ENCODE measurements at places on chromosomes 6 and 20.

GRCh38 chr6:146770965-146771735 is 172.4 kb downstream of the ADGB start:
- no peak for DNase-seq

DNA sequence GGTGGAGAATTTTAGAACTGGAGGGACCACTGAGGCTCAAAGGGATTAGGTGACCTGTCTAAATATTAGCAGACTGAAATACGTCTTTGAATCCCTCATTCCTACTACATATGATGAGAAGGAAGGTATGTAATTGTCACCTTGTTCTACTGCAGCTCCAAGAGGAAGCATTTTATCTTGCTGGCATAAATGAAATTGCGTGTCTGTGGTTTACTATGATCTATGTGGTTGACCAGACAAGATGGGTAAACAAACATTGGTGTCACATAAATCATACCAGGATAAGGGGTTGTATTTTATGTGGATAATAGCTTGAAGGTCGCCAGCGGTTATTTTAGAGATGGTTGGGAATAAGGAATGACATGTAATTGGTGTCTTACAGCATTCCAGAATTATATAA is 78.2 kb downstream of the LAMA4 start:
- peak; percentile 63 for DNase-seq

- DNase-seq: peak; percentile 64
These were observed at the start of gene FAXC for GRCh38 chr6:99349171-99350141. TSS of gene FAXC (minus strand) at chr6:99349674. CDS start at chr6:99349372, 302 bp downstream.

- no peak for DNase-seq
These were observed 822 bp downstream of the AFG1L start for GRCh38 chr6:108295676-108296075.

- peak; percentile 30 for DNase-seq
These were observed 124.7 kb upstream of the SPACA1 start for GRCh38 chr6:87922947-87923330.

DNA sequence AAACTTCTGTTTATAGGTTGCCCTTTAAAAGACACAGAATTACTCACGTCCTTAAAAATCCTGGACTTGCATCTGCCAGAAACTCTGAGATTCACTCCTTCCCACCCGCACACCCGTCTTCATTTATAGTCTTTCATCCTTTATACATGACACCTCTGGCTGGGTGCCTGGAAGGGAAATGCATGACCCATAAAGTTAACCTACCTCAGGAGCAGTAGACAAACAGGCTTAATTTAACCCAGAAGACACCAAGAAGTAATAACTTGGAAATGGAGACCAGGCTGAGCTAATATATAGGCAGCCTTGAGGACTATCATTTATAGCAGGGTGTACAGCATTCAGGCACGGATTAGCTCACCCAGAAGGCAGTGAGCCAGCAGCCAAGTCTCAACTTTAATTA is 429.0 kb upstream of the NRSN1 start:
- DNase-seq: no peak

DNA sequence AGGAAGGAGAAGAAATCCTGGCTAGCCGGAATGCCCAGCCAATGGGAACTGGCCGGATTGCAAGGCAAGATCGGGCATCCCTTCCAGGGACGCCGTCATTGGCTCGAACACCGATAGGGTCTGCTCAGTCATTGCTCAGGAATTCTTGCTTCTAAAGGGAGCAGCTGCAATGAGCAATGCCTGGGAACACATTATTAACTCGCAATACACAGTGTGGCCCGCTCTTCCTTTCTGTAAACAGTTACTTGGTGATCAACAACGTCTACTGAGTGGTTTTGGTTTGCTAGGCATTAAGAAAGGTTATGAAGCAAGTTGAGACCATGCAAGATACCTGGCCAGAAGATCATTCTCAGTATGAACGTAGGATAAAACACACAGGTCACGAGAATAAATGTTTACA is 165.4 kb upstream of the CITED2 start:
- DNase-seq: no peak

DNA sequence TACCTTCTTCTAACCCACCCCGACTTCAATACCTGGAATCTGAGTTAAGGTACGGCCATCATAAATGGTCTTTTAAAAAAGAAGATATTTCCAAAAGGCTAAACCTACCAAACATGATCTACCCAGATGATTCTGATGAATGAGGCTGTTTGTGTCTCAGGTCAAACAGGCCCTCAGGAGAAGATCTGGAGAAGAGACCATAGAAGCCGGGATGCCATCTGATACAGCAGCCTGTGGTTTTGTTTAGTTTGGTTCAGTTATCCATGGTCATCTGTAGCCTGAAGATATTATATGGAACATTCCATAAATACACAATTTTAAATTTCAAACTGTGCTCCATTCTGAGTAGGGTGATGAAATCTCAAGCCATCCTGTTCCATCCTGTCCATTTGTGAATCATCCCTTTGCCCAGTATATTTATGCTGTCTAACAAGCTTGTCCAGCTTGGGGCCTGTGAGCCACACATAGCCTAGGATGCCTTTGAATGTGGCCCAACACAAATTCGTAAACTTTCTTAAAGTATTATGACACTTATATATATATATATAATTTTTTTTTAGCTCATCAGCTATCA is 4.0 kb upstream of the CAP2 start:
- DNase-seq: no peak

DNA sequence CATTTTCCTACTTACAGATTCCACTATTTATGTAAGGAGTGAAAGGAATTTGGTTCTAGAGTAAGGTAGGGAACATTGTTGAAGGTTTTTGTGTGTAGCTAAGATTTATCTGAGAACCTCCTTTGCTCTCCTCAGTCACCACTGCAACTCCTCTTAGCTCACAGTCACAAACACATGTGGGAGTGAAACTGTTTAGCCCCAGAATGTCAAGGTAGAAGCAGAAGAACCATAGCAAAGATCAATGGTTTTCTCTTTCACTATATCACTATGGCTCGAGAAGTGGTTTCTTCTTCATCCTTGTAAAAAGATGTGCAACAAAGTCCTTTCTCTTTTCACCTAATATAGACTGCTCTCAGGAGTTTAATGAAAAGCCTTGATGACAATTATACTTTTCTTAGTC is 6.5 kb upstream of the DEFB112 start:
- no peak for DNase-seq

GRCh38 chr6:73873081-73873480 is 177.1 kb downstream of the CD109 start:
- DNase-seq: no peak

- no peak for DNase-seq
These were observed 790.9 kb downstream of the TFAP2A start for GRCh38 chr6:9623985-9624384.

GRCh38 chr6:151389618-151390275 is 1.6 kb downstream of the ZBTB2 start:
- no peak for DNase-seq

DNA sequence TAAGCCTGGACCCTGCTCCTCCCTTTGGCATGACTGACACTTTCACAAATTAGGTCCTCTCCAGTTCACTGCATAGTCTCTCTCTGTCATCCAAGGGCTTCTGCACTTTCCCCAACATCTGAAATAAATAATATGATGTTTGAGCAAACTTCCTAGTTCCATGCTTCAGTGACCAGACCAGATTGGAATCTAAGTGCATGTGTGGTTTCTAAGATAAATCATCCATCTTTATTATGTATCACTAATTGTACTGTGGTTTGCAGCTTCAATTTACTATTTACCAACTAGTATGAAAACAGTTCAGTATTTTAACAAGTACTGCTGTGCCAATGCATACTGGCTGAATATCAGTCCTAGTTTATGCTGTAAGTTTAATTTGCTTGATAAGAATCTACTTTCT is 18.7 kb downstream of the SESN1 start:
- DNase-seq: no peak

DNA sequence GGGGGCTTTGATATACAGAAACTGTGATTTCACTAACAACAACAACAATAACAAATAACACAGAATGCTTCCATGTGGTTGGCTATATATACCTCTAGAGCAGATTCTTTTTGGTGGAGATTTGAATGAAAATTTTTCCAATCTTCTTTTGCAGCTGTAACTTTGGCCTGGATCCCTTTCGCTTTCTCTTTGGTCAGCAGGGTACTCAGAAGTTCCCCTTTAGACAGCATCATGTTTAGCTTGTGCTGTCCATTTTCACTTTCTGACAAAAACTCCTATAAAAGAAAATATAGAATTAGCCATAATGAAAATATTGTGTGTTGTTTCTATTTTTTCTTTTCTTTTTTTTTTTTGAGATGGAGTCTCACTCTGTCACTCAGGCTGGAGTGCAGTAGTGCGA is 264.2 kb downstream of the SYNE1 start:
- DNase-seq: no peak

DNA sequence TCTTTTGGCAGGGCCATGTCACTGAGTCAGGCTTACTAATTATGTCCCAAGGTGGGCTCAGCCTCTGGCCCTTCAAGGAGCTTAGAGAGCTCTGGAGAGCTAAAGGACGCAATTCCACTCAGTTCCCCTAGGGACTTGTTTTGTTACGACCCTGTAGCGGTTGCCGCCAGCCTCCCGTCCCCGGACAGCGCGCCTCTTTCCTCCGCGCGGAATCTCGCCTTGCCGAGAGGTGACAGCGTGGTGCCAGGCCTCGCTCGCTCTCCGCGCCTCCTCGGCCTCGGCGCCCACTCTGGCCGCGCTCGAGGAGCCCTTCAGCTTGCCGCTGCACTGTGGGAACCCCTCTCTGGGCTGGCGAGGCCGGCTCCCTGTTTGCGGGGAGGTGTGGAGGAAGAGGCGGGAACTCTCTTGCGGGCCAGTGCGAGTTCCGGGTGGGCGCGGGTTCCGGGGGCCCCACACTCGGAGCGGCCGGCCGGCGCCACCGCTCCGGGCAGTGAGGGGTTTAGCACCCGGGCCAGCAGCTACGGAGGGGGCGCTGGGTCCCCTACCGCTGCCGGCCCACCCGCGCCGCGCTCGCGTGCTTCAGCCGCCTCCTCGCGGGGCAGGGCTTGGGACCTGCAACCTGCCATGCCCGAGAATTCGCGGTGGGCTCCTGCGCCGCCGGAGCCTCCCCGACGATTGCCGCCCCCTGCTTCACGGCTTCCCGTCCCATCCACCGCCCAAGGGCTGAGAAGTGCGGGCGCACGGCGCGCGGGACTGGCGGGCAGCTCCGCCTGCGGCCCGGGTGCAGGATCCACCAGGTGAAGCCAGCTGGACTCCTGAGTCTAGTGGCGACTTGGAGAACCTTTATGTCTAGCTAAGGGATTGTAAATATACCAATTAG is 9.9 kb upstream of the ZNF311 start:
- DNase-seq: no peak

DNA sequence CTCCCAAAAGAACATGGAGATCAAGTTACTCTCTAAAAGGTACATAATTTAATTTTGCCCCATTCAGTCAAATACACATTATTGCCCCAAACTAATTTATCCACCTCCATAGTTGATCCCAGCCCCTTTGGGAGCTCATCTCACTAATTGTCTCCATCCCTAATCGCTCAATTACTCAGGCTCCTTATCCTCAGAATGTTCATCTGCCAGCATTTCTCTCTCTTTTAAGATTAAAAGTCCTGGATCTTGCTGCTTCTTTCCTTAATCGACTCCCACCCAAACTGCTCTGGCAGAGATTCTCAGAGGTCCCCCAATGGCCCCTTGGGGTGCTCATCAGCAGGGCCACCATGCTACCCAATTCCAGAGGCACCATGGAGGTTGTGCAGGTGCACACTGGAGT is 18.4 kb upstream of the NNAT start:
- no peak for DNase-seq

DNA sequence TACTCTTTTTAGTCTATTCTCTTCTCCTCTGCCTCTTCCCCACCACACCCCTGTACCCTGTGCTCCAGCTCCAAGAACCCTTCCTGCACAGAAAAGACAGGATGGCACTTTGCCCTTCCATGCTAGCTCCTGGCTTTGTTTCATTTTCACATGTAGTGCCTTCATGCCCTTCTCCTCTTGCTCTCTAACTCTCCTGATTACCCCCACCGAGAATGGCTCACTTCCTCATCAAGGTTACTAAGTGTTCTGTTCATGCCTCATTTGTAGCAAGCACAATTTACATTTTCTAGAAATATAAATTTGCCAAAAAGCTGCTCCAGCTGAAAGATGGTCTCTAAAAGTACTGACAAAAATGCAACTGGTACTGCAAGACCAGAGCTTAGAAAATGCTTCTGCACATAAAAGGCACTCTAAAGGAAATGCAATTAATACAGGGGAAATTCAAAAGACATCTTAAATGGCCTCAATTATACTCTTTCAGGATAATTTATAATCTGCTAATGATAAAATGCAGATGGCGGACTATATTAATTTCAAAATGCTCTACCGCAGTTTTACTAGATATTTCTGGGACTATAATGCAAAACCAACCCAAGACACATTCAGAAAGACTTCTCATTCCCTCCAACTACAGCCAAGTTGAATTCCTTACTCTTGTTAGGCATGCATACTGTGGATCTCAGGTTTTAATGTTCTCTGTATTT is 570.2 kb downstream of the PRKN start:
- no peak for DNase-seq

DNA sequence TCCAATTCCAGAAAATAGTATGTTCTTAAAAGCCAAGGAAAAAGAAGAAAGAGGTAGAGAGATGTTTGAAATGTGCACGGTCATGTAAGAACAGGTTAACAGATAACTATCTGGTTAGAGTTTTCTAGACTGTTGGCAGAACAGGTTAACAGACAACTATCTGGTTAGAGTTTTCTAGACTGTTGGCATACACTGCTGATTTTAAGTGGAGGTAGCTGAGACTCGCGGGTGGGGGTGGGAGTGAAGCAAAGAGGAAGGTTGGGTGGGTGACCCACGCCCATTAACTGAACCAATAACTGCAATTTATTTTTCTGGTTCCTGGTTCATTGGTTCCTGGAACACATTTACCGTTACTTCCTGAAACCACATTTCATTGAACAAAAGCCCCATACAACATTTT is 157.5 kb downstream of the ELOVL4 start:
- no peak for DNase-seq

DNA sequence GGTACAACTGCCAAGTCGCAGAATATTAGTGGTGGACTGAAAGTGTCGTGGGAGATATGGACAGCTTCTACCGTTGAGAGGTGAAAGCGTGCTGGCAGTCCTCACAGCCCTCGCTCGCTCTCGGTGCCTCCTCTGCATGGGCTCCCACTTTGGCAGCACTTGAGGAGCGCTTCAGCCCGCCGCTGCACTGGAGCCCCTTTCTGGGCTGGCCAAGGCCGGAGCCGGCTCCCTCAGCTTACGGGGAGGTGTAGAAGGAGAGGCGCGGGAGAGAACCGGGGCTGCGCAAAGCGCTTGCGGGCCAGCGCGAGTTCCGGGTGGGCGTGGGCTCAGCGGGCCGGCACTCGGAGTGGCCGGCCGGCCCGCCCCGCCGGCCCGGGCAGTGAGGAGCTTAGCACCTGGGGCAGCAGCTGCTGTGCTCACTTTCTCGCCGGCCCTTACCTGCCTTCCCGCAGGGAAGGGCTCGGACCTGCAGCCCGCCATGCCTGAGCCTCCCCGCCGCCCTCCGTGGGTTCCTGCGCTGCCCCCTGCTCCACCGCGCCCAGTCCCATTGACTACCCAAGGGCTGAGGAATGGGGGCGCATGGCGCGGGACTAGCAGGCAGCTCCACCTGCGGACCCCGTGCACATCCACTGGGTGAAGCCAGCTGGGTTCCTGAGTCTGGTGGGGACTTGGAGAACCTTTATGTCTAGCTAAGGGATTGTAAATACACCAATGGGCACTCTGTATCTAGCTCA is 47.2 kb upstream of the MBOAT1 start:
- no peak for DNase-seq
